Activated CD4-positive, alpha-beta memory T cell treated with anti-CD3 and anti-CD28 coated beads, Interleukin-2, amount 10 ng/mL, durations not matched to agents 7 days and 5 days (primary cell): ENCODE measurements at places on chromosomes 5 and 9.

DNA sequence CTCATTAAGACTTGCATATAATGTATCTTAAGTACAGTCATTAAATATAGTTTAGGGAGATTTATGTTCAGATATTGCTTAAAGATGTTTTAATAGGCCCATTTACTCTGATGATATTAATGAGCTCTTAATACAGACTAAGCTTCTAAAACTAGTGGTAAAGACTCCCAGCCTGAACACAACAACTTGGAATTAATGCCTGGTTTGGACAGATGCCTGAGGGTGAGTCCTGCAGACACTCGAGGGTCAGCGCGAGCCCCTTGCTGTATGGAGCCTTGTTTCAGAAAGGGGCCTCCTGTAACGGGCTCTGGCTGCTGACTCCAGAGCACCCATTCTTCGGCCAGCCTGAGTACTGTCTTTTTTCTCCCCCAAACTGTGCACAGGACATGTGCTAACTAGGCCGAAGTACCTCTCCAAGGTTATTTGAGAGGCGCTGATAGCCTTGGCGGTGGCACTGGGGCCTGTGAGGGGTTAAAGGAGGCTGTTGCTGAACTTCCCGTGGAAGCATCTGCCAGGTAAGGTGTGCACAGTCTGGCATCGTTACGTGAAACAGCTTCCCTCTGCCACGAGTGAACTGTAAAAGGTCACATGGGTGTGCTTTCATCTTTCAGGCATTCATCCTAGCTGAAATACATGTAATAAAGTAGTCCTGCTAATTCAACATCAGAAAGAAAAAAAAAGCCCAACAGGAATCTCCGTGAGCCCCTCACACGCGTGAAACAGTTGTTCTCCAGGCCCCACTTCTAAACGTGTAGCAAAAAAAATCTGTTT lies 113.4 kb downstream of the MVB12B start:
- H3K27ac ChIP-seq, result no peak overlapping the region
- H3K4me3 ChIP-seq, result no peak overlapping the region
- H3K4me1 ChIP-seq, result peaks cover 7% of the 10 kb centered on the region
- no peak for DNase-seq
- no peaks in the 10 kb centered on the region for H3K36me3 ChIP-seq

- peaks cover 88% of the 10 kb centered on the region for H3K4me1 ChIP-seq
- peak overlapping the region; percentile 1 for H3K27ac ChIP-seq
- no peaks in the 10 kb centered on the region for H3K27me3 ChIP-seq
Observed at GRCh38 chr5:68277431-68277830, 61.9 kb downstream of the PIK3R1 start.

DNA sequence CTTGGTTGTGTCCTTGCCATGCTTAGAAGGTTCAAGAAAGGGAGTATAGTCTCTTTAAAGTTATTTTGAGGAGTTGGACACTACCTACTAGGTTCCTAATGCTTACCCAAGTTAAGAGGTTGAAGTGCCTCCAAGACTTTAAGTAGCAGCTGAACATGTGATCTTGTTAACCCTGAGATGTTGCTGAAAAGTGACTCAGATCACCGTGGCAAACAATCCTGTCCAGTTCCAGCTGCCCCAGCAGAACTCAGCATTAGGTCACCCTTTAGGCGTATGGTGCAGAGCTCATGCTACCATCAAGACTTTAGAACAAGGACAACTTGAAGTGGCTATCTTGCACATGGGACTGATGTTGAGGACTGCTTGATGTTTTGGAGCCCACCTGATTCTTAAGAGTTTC lies 22.5 kb downstream of the ZNF462 start:
- H3K4me3 ChIP-seq, result no peak overlapping the region
- H3K27me3 ChIP-seq, result no peaks in the 10 kb centered on the region
- DNase-seq, result no peak
- H3K36me3 ChIP-seq, result no peaks in the 10 kb centered on the region
- no peaks in the 10 kb centered on the region for H3K4me1 ChIP-seq

DNA sequence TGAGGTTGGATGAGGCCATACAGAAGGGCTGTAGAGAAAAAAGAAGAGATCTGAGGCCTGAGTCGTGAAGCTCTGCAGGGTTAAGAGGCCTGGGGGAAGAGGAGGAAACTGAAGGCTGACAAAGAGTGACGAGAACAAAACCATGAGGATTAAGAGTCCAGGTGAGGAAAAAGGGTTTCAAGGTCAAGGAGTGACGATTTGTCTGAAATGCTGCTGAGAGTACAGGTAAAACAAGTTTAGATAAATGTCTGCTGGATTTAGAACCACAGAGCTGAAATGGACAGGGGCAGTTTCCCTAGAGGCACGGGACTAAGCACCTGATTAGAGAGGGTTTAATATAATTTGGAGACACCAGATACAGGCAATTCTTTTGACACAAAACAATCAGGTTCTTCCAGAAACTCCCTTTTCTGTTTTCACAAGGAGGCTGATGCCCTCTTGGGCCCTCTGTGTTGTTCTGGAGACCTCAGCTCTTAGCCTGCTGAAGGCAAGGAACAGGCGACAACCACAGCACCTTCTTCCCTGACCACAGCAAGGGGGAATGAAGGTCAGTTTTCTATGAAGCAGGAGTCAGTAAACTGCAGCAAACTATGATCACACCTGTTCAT lies 14.6 kb upstream of the GCNT1 start:
- H3K27me3 ChIP-seq, result no peaks in the 10 kb centered on the region
- peaks cover 5% of the 10 kb centered on the region for H3K36me3 ChIP-seq
- no peak for DNase-seq

DNA sequence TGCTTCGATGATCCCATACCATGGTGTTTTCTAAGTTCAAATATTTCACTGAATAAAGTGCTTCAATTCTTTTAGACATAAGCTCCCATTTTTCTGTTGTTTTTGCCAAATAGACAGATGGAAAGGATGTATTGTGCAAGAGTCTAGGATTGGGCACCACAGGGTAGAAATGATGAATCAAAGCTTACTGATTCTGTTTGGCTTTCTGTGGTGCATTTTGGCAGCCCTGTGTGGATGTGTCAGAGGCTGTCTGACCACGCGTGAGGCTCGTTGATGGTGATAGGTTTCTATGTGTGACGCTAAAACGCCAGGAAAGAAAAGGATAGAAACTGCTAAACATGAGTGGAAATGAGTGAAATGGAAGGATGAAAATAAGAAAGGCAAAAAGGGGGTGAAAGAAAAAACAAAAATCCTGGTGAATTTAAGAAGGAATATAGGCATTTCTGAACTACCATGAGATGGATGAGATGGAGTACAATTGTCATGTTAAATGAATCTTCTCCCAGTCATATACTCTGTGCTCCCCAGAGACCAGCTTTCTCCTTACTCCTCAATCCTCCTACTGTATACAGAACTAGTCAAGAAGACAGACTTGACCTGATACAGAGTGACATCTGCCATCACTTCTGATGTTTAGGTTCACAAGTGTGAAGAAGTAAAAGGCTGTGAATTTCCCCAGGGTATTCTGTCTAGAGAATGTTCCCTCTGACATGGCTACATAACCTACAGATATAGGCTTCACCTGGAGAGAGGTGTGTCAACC lies 54.4 kb downstream of the ANKH start:
- peaks cover 17% of the 10 kb centered on the region for H3K36me3 ChIP-seq
- peak; percentile 45 for DNase-seq
- H3K27ac ChIP-seq, result peak overlapping the region; percentile 19
- peaks cover 59% of the 10 kb centered on the region for H3K4me1 ChIP-seq

GRCh38 chr5:176408590-176408989 lies 7.7 kb downstream of the CLTB start:
- H3K4me3 ChIP-seq, result no peak overlapping the region
- H3K27me3 ChIP-seq, result no peaks in the 10 kb centered on the region
- DNase-seq, result no peak

GRCh38 chr5:163508753-163509152 lies 3.3 kb downstream of the MAT2B start:
- peaks cover 43% of the 10 kb centered on the region for H3K36me3 ChIP-seq
- no peaks in the 10 kb centered on the region for H3K27me3 ChIP-seq
- peak overlapping the region; percentile 96 for H3K4me3 ChIP-seq
- DNase-seq, result no peak
- peak overlapping the region; percentile 99 for H3K27ac ChIP-seq
- peaks cover 46% of the 10 kb centered on the region for H3K4me1 ChIP-seq

GRCh38 chr9:91033797-91034196 lies 232.2 kb downstream of the SYK start:
- no peak overlapping the region for H3K27ac ChIP-seq
- peaks cover 41% of the 10 kb centered on the region for H3K4me1 ChIP-seq

GRCh38 chr5:39025456-39025855 lies 48.7 kb downstream of the RICTOR start:
- no peak for DNase-seq
- H3K27me3 ChIP-seq, result no peaks in the 10 kb centered on the region
- peaks cover 54% of the 10 kb centered on the region for H3K36me3 ChIP-seq
- no peak overlapping the region for H3K27ac ChIP-seq
